ENCODE measurements at places on chromosomes 1 and 21.

DNA sequence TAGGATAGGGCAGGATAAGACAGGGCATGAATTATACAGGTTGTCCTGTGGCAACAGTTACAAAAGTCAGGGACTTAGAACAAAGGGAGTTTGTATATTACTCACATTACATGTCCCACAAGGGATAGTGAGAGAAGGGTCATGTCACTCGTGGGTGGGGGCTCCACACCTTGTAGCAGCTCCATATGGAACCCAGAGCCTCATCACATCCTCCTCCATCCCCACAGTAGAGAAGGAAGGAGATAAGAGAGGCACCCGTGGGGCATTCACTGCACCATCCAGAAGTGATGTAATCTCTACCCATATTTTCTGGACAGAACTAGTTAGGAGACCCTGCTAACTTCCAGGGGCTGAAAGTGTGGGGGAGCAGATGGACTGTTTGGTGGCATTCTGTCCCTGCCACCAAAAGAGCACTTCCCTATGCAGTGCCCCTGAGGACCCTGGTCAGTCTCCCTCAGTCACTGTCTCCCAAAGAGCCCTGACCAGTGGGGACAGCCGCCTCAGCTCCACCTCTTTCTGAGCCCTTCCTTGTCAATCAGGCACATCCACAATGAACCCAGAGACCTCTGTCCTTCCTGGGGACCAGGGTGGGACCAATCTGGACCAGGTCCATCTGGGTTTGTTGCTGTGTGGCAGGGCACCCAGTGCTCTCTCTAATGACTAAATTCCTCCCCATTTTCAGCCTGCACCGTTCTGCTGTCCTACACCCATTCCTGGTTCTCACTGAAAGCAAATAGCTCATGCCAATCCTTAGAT, 154.8 kb upstream of the ETV3 start:
- DNase-seq, result no peak

DNA sequence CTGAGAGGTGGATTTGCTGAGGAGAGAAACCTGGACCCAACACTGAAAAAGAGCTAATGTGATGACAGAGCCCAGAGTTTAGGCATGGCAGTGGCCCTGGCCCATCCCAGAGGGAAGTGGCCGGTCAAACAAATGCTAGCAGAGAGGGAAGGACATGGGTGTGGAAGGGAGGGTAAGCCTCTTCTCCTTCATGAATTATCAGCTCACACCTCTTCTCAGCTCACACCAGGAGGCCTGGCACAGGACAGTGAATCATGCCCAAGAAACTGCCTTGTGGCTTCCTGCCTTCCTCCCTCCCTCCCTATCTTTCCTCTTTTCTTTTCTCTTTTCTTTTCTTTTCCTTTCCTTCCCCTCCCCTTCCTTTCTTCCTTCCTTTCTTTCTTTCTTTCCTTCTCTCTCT, 1.3 kb upstream of the SPRR3 start:
- DNase-seq, result no peak

DNA sequence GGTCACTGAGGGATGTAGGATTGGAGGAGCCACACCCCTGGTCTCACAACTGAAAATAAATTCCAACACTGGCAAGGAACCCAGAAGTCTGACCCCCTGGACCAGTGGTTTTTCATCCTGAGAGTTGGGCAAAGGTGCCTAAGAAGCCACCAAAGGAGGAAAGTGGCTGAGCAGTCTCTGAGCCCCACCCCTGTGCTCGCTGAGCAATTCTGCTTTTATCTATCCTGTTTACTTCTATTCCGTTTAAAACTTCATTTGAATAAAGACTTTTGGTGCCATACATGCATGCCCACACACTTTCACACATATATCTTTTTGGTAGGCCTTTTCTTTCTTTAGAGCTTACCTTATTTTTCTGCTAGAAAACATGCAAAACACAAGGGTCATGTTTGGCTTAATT, 13.9 kb upstream of the CD53 start:
- DNase-seq, result no peak

GRCh38 chr1:116075575-116075974, 35.6 kb upstream of the MAB21L3 start:
- DNase-seq, result no peak

DNA sequence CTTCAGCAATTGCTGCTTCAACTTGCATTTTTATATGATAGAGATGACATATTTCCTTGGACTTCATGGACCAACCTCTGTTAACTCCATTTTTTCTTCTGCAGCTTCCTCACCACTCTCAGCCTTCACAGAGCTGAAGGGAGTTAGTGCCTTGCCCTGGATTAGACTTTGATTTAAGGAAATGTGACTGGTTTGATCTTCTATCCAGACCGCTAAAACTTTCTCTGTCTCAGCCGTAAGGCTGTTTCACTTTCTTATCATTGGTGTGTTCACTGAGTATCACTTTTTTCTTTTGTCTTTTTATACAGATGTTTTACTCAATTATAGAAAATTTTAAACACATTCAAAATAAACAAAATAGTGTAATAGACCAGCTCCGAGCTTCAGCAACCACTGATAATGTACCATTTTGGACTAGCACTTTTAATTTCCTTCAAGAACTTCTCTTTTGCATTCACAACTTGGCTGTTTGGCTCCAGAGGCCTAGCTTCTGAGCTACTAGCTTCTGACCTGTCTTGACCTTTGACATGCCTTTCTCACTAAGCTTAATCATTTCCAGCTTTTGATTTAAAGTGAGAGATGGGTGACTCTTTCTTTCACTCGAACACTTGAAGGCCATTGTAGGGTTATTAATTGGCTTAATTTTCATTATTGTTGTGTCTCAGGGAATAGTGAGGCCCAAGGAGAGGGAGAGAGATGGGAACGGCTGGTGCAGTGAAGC, 9.3 kb downstream of the NEK7 start:
- no peak for DNase-seq

Measured in stimulated activated CD8-positive, alpha-beta memory T cell treated with anti-CD3 and anti-CD28 coated beads, Interleukin-2, amount 100 ng/mL, for 1 hour (primary cell).